ENCODE measurements at places on chromosomes 6 and 20. TPM values are rescaled to one million over a fixed set of nuclear protein-coding genes. Genes with fewer than 3 reads are reported as not detected.

The COL21A1 gene
- total RNA-seq, result 15.5 TPM

The CCN5 gene
- total RNA-seq, result not detected

The RFX6 gene
- not detected for total RNA-seq

The CHRNA4 gene
- 7.0 TPM for total RNA-seq

The SYCP2 gene
- 4.2 TPM for total RNA-seq

The FAM217A gene
- not detected for total RNA-seq

The DPPA5 gene
- total RNA-seq, result not detected

The COX4I2 gene
- total RNA-seq, result not detected

The COL9A3 gene
- total RNA-seq, result 3.8 TPM

DNA sequence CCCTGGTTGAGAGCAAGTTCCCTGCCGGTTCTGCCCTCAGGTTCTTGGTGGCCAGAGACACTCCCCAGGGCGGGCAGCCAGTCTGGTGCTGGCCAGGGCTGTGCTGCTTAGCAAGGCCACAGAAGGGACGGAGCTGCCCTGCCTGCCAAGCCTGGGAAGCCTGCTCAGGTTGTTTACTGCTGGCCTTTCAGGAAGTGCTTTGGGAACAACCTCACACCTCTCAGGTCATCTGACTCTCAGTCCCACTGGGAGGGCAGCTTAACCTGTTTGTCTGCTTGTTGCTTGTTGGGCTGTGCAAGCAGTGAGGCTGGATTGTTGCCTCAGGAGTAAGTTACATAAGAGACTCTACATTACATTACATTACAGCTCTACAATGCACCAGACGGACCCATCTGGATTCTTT lies 75.8 kb upstream of the AFDN start:
- DNase-seq, result peak; percentile 89

- no peak for DNase-seq
Measured at GRCh38 chr6:145887969-145888368, 73.4 kb upstream of the FBXO30 start.

DNA sequence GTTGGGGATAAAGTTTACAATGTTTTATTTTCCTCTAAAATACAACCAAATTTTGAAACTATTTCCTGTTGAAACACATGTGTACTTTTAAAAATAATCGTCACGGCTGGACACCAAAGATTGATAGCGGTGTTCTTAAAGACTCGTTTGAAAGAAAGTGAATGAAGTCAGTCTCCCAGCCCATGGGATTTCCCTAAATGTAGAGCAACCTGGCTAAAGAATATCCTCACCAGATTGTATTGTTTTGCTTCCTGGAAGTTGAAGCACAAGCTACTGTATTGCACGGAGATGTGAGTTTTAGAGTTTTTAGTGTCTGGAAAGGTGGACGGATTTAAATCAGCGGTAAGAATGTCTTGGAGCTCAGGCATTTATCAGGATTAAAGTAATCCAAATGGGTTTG lies 189.5 kb downstream of the THBS2 start:
- no peak for DNase-seq

GRCh38 chr6:1381481-1382330 lies 7.7 kb upstream of the FOXF2 start:
- DNase-seq, result peak; percentile 60

DNA sequence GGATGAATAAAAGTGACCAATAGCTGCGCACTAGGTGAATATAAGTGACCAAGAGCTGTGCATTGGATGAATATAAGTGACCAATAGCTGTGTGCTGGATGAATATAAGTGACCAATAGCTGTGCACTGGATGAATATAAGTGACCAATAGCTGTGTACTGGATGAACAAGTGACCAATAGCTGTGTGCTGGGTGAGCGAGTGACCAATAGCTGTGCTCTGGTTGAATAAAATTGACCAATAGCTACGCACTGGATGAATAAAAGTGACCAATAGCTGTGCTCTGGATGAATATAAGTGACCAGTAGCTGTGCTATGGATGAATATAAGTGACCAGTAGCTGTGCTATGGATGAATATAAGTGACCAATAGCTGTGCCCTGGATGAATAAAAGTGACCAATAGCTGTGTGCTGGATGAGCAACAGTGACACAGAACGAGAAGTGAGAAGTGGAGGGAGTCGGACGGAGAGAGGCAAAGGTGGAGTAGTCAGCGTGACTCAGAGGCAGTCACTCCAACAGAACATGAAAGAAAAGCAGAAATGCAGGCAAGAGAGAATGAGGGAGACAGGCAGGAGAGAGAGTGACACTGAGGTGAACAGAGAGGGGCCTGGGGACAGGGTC lies 38.5 kb downstream of the RBM38 start:
- no peak for DNase-seq

DNA sequence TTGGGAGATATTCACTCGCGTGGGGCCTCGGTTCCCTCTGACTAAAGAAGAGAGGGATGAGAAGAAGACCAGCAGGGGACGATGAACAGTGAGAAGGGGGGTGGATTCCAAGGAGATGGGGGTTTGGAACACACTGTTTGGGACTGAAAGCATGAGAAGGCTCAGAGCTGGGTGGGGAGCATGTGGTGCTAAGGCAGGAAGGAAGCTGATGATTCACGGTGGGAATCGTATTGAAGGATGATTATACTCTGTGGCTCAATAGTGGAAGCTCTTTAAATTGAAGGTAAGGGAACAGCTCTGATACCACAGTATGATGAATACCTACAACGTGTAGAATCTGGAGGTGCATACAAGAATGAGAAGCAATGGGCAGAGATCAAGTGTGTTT lies 117.5 kb upstream of the KCNK16 start:
- no peak for DNase-seq

DNA sequence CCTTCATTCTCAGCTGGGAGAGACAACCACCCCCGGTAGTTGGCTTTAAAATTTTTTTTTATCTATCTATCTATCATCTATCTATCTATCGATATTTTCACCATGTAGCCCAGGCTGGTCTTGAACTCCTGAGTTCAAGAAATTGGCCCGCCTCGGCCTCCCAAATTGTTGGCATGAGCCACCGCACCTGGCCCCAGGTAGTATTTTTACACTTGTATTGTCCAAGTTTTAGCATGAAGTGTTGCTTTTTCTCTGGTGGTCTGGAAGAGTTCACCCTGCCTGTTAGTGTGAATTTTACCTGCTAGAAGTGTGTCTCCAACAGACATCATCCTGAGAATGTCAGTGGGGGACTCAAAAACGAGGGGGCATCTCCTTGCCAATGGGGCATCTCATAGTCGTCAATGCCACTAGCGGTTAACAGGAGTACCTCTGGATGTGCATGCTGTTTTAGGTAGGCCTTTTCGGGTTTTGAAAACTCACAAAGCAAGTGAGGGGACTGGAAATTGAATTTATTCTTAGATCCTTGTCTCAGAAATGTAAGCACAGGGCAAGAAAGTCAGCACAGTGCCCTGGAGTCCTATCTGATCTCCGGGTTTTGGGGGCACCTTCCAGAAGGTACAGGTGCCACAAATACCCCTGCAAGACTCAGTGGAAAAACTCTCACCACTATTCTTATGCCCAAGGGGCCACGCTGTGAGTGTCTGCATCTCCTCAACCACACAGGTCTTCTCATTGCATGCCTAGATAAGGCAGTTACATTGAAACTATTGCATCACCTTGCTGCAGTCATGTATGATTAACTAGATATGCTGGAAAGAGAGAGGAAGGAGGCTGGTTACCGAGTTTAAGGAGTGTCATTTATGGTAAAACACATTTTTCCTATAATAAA lies 37.1 kb downstream of the TNFAIP3 start:
- no peak for DNase-seq

DNA sequence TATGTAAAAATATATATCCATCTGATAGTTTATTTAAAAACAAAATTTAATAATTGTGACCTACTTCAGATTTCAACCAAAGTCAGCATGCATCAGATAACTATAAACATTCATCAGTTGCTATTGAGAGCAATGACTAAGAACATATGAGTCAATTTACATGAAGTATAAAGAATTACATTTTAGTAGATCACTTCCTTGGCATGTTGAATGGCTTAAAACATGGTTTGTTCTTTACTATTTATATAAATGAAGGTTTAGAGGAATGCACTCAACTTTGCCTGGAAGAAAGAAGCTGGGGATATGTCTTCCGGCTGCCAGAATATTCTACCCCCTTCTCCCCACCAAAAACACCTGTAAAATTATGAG lies 6.4 kb upstream of the FAM217A start:
- no peak for DNase-seq

DNA sequence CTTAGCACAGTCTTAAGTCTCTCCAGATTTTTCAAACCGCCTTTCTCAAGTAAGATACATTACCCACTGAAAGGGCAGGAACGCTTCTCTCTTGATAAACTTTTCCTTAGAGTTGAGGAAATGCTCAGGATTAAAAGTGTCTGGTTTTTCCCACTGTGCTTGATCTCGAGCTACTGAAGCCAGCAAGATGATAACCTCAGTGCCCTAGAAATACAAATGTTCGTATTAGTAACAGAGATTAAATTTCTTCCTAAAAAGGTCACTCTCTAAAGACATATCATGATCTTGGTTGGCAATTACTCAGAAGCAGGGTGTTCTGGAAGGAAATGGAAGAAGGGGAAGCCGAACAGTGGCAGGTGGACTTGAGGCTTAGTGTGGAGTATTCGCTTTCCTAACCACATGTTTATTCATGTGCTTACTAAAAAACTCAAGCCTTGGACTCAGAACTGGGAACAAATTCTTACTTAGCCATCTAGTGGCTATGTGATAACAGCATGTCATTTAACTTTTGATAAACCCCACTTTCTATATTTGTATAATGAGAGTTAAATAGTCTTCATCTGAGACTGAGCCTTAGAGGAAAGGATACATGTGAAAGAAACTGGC lies 20.1 kb downstream of the C6orf141 start:
- no peak for DNase-seq

- DNase-seq, result no peak
Measured at GRCh38 chr6:13711324-13711732, 307 bp downstream of the RANBP9 start.

GRCh38 chr6:106799031-106799894 lies 169.9 kb downstream of the QRSL1 start:
- DNase-seq, result no peak

GRCh38 chr20:33909331-33909921 lies 84.3 kb upstream of the RALY start:
- DNase-seq, result no peak

DNA sequence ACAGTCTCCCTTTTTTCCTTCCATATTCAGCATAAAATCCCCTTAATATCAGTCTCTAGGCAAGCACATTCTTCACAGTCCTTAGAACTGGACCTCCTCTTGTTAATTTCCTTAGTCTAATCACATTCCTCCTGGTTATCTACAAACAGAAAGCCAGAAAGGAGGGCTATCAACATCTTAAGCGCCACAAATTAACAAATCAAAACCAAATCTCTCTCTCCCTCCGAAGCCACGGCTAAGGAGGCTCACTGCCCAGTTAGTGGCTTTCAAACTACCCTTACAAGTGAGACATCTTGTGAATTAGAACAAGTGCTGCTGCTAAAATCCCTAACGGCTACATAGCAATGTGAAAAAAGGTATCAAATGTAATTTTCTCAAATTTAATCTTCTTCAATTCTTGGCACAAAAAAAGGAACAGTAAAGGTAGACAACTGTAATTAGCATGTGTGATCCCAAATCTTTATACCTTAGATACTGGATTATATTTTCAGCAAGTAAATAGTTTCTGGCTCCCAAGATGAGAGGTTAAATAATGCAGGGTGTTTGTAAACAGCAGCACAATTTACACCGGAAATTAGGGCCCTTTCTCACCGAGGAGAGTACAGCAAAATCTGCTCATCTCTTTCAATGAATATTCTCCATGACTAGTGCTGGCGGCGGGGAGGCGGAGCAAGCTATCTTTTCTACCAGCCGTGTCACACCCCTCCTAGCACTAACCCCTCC lies 1.4 kb upstream of the TRIM39 start:
- DNase-seq, result peak; percentile 38

- DNase-seq, result no peak
Measured at GRCh38 chr6:72941751-72942150, 283.5 kb downstream of the KHDC1L start.

GRCh38 chr6:71452697-71453370 lies 164.2 kb downstream of the OGFRL1 start:
- no peak for DNase-seq
